BJ (cell line): ENCODE measurements at places on chromosomes 12 and 14. TPM values are rescaled to one million over a fixed set of nuclear protein-coding genes. Genes with fewer than 3 reads are reported as not detected.

GRCh38 chr12:27652174-27652763, 44.0 kb upstream of the REP15 start:
- DNase-seq = peak; percentile 26

DNA sequence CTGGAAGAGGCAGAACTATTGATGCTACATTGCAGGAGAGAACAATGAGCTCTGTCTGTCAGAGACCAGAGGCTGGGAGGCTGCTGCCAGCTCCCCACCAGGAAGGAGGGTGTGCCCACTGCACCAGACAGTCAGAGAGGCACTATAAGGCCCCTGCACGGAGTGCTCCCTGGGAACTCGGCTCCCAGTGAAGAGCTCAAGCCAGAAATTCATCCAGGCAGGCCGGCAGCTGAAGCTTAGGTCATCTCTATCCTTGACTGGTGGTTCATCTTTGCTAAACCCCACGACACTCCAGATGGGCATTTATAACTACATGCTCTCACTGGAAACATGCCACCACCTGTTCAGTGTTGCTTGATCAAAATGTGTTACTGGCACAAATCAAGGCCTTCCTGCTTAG, 65.1 kb upstream of the GPATCH2L start:
- no peak for DNase-seq

KRT85 gene
- not detected in 2 replicates for polyA plus RNA-seq

GRCh38 chr14:32364941-32365340, 35.8 kb downstream of the AKAP6 start:
- no peak for DNase-seq

GDF3 gene
- polyA plus RNA-seq = not detected in 2 replicates

DNA sequence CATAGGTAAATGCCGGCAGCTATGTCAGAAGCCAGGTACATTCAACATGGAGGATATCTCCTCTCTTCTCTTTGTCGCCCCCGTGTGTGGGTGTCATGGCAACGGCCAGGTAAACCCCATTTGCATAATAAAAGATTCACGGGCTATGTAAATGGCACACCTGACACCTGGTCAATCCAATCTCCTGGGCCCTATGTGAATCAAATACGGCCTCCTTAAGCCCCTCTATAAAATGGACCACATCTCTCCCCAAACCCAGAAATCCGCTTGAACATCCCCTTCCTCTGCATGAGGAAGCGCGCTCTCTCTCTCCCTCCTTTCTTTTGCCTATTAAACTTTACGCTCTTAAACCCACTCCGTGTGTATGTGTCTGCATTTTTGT, 363.7 kb downstream of the SOX5 start:
- DNase-seq = no peak

PTPRQ gene
- polyA plus RNA-seq = 5.1 and 13.3 TPM in 2 replicates

GRCh38 chr12:50041962-50042361, 15.4 kb upstream of the ASIC1 start:
- no peak for DNase-seq

DNA sequence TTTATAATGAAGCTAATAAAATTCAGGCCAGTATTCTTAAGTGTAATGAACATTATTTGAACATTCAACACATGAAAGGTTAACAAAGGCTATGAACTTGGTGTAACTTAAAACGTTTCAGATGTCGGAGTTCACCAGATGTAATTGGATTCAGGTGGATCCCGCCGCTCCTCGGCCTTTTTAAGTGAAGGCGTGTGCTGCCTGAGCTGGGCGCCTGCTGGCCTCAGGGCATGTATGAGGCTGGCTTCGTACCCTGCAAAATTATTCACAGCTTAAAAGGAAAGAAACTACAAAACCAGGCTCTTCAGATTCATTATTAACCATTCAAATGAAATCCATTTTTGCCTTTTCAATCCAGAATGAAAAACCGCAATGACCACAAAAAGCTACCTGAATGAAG, 69.9 kb downstream of the WIF1 start:
- DNase-seq = no peak

DNA sequence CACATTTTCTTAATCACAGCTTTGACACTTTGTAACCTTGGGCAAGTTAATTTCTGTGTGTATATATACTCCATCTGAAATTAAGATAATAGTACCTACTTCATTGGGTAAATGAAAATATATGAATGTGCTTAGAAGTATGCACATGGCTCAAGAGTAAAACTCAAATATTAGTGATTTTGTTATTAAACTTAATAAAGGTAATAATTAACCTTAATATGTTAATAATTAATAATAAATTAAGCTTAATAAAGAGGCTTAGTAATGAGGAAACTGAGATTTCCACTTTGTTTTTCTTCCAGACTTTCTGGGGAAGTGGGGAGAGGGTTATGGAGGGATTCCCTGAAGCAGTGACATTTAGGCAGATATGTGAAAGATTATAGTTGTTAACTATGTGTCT, 19.8 kb downstream of the USP15 start:
- no peak for DNase-seq

DNA sequence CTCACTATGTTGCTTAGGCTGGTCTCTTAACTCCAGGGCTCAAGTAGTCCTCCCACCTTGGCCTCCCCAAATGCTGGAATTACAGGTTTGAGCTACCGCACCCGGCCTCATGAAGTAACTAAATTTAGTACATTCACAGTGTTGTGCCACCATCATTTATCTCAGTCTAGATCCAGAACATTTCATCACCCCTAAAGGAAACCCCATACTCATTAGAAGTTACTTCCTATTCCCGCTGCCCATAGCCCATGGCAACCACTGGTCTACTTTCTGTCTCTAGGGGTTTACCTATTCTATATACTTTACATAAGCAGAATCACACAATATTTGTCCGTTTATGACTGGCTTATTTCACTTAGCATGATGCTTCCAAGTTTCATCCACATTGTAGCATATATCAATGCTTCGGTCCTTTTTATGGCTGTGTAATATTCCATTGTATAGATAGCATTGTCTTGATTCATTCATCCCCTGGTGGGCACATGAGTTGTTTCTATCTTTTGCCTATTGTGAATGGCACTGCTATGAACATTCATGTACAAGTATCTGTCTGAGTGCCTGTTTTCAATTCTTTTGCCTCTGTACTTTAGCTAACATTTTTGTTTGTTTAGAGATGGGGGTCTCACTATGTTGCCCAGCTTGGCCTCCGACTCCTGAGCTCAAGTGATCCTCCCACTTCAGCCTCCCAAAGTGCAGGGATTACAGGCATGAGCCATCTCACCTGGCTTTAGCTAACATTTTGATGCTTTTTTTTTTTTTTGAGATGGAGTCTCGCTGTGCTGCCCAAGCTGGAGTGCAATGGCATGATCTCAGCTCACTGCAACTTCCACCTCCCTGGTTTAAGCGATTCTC, 10.2 kb upstream of the SH2B3 start:
- no peak for DNase-seq

GRCh38 chr14:99660794-99661193, 15.9 kb downstream of the HHIPL1 start:
- no peak for DNase-seq

GRCh38 chr12:11731455-11731854, 82.0 kb downstream of the ETV6 start:
- DNase-seq = no peak

DNA sequence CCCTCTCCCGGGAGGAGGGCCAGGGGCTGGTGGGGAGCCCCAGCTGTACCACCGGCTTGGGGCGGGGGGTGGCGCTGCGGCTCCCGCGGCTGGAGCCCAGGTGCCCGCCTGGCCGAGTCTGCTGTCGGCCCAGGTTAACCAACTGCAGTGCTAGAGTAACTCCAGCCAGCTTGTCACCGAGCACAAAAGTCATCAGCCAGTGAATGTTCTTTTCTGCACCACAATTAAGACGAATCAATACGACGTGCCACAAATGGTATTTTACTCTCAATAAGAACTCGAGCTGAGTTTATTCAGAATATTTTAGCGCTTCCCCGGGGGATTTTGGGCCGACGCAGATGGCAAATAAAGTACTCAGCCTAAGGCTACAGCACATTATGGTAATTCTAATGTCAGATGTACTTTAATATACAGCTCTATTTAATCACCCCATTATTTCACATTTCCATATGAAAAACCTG, 83.2 kb downstream of the BCL11B start:
- DNase-seq = no peak

DNA sequence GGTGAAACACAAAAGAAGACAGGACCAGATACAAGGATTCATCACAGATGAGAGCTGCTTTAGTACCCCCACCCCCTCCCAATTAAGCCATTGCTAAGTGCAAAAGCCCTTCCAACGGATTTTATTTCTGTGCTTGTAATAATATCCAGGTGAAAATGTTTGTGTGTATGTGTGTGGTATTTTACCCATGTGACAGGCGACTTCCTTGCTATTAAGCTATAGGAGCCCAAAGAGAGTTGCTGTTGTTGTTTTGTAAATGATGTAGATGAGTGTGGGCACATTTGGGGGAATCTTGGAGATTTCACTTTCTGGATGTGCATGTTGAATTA, 3.2 kb upstream of the HOXC4 start:
- DNase-seq = no peak

- no peak for DNase-seq
Measured at GRCh38 chr12:75489613-75490210, 9.2 kb downstream of the GLIPR1 start.

- no peak for DNase-seq
Measured at GRCh38 chr12:94039199-94039840, 109.1 kb upstream of the PLXNC1 start.

DNA sequence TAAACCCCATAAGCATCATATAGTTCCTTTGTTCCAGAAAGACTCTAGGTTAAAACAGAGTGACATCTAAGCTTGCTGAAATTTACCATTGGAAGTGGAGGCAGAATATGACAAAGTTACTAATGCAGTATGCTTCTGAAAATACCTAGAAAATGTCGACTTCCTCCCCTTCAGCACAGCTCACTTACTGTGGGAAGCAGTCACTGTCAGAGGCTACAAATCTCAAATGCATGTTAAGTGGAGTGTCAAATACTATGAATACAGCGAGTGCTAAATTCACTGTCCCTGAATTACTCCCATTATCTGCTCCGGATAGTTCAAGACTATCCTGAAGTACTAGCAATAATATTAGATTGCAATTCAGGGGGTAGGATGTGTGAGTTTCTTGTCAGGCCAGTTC, 1454.6 kb downstream of the AACS start:
- DNase-seq = no peak

DNA sequence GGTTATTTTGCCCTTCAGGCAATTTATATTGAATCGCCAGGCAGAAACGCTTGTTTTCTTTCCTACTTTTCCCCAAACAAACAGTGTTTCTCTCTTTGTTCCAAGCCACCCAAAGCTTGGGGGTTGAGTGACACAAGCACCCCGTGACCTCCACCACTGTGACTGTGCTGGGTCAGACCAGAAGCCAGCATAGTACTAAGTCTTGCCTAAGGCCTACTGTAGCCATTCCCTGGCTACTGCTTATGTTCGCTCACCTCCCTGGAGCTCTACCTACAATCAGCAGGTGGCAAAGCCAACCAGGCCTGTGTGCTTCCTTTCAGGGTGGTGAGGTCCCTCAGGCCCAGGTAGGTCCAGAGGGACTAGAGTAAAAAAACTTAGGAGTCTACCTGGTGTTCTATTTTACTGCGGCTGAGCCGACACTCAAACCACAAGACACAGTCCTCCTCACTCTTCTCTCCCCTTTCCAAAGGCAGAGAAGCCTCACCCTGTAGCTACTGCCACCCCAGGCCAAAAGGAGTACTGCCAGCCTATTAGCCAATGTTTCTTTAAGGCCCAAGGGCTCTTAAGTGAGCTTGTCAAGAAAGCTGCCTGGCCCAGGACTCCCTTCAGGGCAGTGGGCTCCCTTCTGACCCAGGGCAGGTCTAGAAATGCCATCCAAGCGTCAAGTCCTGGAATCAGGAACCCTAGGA, 411.8 kb upstream of the MIS18BP1 start:
- no peak for DNase-seq

DNA sequence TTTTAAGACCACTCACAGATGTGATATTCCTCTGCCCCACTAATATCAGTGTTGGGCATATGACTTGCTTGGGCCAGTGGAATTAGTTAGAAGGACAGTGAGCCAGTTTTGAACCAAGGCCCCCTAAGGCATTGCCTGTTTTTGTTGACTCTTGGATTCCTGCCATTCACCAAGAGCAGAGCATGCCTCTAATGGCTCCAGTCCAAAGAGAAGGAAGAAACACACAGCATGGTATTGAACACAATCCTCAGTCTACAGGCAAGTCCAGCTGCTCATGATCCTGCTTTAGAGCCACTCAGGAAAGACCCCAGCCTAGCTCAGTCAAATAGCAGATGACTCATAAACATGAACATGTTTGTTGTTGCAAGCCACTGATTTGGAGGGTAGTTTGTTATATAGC, 1201.5 kb downstream of the BCL11B start:
- DNase-seq = no peak

SLC8A3 gene
- 0.07 TPM in 2 replicates for polyA plus RNA-seq

DNA sequence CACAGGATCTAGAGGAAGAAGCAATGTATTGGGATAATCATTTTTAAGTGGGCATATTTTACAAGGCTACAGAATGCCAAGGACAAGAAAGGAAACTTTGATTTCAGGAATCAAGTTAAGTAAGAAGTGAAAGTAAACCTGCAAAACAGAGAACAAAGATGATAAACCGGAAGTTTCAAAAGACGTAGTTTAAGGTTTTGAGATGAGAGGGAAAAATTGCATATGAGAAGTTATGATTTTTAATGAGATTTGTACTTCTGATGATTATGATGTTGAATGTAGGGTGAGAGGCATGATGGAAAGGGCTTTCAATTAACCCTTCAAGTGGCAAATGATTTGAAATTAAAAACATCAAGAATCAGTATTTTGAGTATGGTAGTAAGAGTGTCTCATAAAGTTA, 134.9 kb downstream of the CAPZA3 start:
- no peak for DNase-seq

ADAM21 gene
- 0.10 and 0.16 TPM in 2 replicates for polyA plus RNA-seq

LRRK2 gene
- polyA plus RNA-seq = 1.5 and 2.9 TPM in 2 replicates

GRCh38 chr12:105267711-105268110, 31.7 kb upstream of the APPL2 start:
- DNase-seq = peak; percentile 21

GRCh38 chr12:74490390-74491064, 47.1 kb upstream of the ATXN7L3B start:
- DNase-seq = no peak

DNA sequence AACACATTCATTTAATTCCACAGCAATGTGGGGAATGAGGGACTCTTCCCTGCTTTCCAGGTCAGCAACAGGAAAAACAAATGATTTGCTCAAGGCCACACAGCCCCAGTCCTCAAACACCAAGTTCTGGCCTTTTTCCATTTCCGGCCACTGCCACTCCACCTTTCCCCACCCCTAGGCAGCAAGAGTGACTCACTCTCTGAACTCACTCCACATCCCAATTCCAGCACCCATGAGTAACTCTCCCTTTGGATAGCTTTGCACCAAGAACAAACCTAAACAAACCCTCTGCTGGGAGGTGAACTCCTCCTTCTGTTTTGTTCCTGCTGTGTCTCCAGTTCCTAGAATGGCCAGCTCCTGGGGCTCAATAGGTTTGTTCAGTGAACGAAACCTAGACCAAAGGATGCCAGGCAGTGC, 30.4 kb upstream of the PLEKHG6 start:
- DNase-seq = peak; percentile 68

NFATC4 gene
- polyA plus RNA-seq = 95.8 and 151 TPM in 2 replicates
